Aorta (tissue), 5 donors: ENCODE measurements at places on chromosomes 13 and 19. TPM values are rescaled to one million over a fixed set of nuclear protein-coding genes. Genes with fewer than 3 reads are reported as not detected.

The TLE6 gene
- 4.0 TPM for polyA plus RNA-seq

The ADPRHL1 gene
- 2.0 TPM for polyA plus RNA-seq

GRCh38 chr19:35045667-35046300 lies 4.3 kb downstream of the HPN start:
- peak; percentile 68 for DNase-seq

GRCh38 chr19:39319098-39319891 lies 1.4 kb downstream of the LRFN1 start:
- DNase-seq = no peak

- peak; percentile 51 for DNase-seq
Observed at GRCh38 chr19:15154002-15154612, 46.7 kb downstream of the NOTCH3 start.

- DNase-seq = no peak
Observed at GRCh38 chr19:55419103-55419502, 11.5 kb upstream of the UBE2S start.

GRCh38 chr13:102845289-102845629 lies 573 bp upstream of the ERCC5 start:
- no peak for DNase-seq

GRCh38 chr19:5030822-5031221 lies 61.9 kb downstream of the KDM4B start:
- no peak for DNase-seq

The TTC9B gene
- not detected for polyA plus RNA-seq

The ATP1A3 gene
- polyA plus RNA-seq = 0.38 TPM

The IL12RB1 gene
- polyA plus RNA-seq = 0.69 TPM

- DNase-seq = no peak
Observed at GRCh38 chr13:52070929-52071523, 46.5 kb downstream of the UTP14C start.

The DOCK6 gene
- polyA plus RNA-seq = 12.8 TPM

The DPF1 gene
- polyA plus RNA-seq = 0.72 TPM

- no peak for DNase-seq
Observed at GRCh38 chr19:49838885-49839588, 11.9 kb upstream of the PTOV1 start.

DNA sequence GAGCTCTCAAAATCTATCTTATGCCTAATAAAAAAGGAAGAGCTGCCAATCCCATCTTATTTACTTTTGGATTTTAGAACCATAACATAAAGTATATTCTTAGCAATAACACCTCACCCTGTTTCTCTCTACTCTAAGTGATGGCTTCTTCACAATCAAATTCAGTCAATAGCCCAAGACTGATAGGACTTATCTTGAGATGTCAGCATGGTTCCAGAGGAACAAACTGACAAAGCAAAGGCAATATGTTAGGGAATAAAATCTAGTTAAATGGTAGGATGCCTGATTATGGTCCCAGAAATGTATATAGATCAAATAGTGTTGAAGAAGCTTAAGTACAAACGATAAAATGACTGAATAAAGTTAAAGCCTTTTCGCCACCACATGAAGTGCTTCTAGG lies 36.3 kb downstream of the DACH1 start:
- no peak for DNase-seq

The AP1M2 gene
- 0.05 TPM for polyA plus RNA-seq

The LPAR2 gene
- 1.5 TPM for polyA plus RNA-seq

The ZNF791 gene
- 2.9 TPM for polyA plus RNA-seq

GRCh38 chr19:8366121-8366581 lies 2.2 kb downstream of the ANGPTL4 start:
- DNase-seq = no peak

The ARHGEF7 gene
- 16.2 TPM for polyA plus RNA-seq

The OR7D2 gene
- not detected for polyA plus RNA-seq

GRCh38 chr19:50912727-50913716 lies 1.8 kb upstream of the KLK4 start:
- DNase-seq = no peak

The VSTM1 gene
- not detected for polyA plus RNA-seq

GRCh38 chr13:73058432-73058735 lies 421 bp upstream of the KLF5 start:
- no peak for DNase-seq

- DNase-seq = peak; percentile 51
Observed at GRCh38 chr19:7152568-7152967, 83.1 kb downstream of the ZNF557 start.

- DNase-seq = no peak
Observed at GRCh38 chr13:21071015-21071414, 9.6 kb upstream of the LATS2 start.

DNA sequence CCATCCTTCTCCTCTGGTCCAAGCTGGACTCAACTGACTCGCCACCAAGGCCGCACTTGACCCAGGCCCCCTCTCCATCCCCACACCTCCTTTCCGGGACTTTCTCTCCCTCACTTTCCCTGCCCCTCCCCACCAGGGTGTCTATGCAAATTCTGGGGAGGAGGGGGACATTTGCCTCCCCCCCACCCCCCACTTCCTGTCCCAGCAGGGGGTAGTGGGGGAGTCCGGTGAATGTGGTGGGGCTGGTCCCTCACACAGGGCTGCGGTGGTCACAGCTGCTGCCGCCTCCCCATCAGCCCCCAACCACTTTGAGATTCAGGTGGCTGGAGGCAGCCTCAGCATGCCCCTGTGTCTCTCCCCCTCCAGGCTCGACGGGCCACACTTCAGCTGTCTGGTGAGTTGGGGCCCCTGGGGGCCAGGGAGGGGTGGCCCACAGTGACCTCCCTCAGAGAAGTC lies 870 bp downstream of the SPIB start:
- DNase-seq = no peak

GRCh38 chr13:50844084-50844875 lies 788 bp upstream of the DLEU7 start:
- no peak for DNase-seq

DNA sequence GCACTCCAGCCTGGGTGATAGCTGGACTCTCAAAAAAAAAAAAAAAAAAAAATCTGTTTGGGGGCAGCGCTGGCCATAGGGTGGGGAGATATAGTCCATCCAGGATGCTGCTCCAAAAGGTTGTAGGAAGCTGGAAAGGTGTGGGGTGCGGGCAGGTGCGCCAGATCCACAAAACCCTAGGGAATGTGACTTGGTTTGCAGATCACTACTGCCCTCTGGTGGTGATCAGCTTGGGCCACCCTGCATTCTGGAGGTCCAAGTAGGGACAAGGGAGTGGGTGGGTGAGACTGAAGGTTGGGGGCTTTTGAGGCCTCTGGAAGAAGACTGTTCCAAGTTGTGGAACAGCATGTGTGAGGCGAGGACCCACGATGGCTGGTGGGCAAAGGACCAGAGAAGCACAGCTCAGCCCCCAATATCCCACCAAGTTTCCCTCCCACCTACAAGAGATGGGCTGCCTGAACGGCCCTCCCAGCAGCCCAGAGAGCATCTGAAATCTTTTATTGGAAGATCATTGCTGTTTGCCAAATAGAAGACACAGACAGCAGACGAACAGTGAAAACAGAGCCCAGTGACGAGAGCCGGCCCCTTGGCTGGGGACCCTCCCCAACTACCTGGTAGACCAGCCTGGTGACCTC lies 10.4 kb upstream of the TYK2 start:
- DNase-seq = no peak

GRCh38 chr19:46298479-46299003 lies 1.7 kb downstream of the HIF3A start:
- no peak for DNase-seq

GRCh38 chr13:91355099-91355825 lies 7.8 kb downstream of the MIR17HG start:
- DNase-seq = no peak

DNA sequence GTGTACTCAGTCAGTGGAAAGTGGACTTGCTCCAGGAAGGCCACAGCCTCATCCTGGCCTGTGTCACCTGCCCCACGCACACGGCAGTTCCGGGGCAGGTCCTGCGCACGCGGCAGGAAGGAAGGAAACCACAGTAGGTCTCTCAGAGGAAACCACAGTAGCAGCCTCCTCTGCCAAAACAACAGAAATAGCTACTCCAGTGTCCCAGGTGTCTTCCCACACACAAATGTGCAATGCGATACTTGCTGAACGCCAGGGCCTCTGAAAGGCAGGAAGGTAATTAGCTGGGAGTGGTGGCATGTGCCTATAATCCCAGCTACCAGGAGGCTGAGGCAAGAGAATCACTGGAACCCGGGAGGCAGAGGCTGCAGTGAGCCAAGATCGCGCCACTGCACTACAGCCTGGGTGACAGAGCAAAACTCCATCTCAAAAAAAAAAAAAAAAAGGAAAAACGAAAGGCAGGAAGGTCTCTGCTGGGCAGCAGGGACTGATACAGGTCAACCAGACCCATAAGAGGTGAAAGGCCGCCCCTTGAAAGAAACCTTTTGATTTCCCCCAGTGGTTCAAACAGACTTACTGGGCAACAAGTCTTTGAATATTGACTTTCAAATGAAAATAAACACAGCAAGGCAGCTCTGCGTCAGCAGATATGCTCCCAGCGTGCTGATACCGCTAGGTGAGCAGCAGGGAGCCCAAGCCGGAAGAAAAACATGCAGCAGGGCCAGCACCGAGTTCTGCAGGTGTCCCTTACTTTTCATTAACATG lies 49.5 kb downstream of the CRYL1 start:
- no peak for DNase-seq

The KIR2DL3 gene
- not detected for polyA plus RNA-seq

DNA sequence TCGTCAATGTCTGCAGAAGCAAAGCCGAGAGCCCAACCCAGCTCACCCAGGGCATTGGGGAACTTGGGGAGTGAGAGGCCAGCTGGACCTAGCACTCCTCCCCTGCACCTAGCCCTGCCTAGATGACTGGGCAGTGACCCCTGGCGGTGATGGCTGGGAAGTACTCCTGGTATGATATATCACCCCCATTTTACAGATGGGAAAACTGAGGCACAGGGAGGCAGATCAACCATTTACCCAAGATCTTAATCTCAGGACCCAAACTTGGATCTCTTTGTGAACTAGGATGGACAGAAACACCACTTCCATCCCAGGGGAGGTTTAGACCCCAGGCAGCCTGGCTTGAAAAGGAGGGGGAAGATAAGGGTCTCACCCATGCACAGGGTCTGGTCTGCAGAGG lies 43.5 kb downstream of the CCL25 start:
- DNase-seq = no peak

The THSD1 gene
- polyA plus RNA-seq = 1.3 TPM

- DNase-seq = no peak
Observed at GRCh38 chr19:34316247-34316646, 48.7 kb upstream of the GPI start.

GRCh38 chr13:68304286-68304893 lies 1074.3 kb upstream of the PCDH9 start:
- DNase-seq = no peak

GRCh38 chr19:50843701-50844221 lies 10.4 kb upstream of the KLK15 start:
- no peak for DNase-seq

DNA sequence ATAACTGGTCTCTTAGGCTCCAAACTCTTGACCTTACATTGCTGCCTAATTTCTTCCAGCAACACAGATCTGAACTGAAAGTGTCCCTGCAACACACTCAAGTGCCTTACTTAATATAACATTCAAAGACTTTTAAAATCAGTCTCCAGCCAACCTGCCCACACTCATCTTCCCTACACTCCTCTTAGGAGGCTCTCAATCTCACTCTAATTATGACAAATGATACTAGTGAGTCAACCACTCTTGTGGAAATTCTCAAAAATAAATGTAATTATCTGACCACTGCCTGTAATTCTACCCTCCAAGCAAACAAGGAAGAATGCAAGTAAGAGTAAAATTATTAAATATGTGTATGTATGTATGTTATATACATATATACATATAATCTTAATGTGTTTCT lies 348.1 kb upstream of the MIR17HG start:
- DNase-seq = no peak

GRCh38 chr13:99998261-99998660 lies 16.7 kb downstream of the ZIC2 start:
- no peak for DNase-seq

The HPN gene
- not detected for polyA plus RNA-seq

The NOVA2 gene
- not detected for polyA plus RNA-seq

- no peak for DNase-seq
Observed at GRCh38 chr19:16168465-16169081, 4.8 kb downstream of the CIB3 start.
